PC-3 (cell line): ENCODE measurements at places on chromosomes 16 and 17. TPM values are rescaled to one million over a fixed set of nuclear protein-coding genes. Genes with fewer than 3 reads are reported as not detected.

- no peak for DNase-seq
These were observed 41.0 kb downstream of the SOCS3 start for GRCh38 chr17:78318843-78319242.

GRCh38 chr17:29131814-29132682 lies 48.1 kb downstream of the MYO18A start:
- no peak for DNase-seq

DNA sequence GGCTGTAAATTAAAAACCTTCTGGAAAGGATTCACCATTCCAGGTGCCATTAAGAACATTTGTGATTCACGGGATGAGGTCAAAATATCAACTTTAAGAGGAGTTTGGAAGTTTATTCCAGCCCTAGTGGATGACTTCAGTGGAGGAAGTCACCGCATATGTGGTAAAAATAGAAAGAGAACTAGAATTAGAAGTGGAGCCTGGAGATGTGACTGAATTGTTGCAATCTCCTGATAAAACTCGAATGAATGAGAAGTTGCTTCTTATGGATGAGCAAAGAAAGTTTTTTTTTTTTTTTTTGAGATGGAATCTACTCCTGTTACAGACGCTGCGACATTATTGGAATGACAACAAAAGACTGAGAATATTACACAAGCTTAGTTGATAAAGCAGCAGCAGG lies 26.7 kb downstream of the CCL4 start:
- DNase-seq = no peak

DNA sequence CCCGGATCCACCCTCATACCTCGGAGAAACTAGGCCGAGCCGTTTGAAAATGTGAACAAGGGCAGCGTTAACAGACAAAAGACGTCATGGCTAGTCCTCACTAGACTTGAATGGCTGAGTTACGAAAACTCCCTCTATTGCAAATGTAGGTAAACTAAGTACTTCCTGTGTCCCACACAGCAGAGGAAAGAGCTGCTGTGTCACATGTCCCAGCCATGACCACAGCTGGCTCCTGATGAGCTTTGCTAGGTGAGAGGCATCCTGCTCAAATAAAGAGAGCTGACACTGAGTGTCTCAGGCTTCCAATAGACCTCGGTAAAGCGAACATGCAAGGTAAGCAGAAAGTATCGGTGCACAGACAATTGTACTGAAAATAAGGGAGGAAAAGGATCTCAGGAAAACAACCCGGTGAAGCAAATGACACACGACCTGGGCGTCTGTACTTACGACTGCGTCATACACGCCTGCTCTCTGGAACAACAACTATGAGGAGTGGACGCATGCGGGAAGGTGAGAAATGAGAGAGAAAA lies 26.0 kb downstream of the TMEM204 start:
- no peak for DNase-seq

DNA sequence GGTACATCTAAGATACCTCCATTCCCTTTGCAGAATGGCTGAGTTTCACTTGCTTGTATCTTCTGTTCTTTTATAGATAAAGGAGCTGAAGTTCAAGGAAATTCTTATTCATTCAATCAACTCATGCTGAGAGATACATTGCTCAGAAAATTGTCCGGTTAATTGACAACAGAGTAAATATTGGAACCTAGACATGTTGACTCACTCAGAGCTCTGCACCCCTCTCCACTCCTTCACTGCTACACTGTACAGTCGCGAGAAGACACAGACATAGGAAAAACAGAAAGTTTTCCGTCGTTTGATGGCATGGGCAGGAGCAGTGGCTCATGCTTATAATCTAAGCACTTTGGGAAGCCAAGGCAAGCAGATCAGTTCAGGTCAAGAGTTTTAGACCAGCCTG lies 690.5 kb upstream of the SOX9 start:
- peak; percentile 75 for DNase-seq

- DNase-seq = peak; percentile 39
These were observed 35.7 kb upstream of the NDRG4 start for GRCh38 chr16:58464047-58464915.

- peak; percentile 18 for DNase-seq
These were observed 9.4 kb downstream of the C16orf89 start for GRCh38 chr16:5056352-5056751.

DNA sequence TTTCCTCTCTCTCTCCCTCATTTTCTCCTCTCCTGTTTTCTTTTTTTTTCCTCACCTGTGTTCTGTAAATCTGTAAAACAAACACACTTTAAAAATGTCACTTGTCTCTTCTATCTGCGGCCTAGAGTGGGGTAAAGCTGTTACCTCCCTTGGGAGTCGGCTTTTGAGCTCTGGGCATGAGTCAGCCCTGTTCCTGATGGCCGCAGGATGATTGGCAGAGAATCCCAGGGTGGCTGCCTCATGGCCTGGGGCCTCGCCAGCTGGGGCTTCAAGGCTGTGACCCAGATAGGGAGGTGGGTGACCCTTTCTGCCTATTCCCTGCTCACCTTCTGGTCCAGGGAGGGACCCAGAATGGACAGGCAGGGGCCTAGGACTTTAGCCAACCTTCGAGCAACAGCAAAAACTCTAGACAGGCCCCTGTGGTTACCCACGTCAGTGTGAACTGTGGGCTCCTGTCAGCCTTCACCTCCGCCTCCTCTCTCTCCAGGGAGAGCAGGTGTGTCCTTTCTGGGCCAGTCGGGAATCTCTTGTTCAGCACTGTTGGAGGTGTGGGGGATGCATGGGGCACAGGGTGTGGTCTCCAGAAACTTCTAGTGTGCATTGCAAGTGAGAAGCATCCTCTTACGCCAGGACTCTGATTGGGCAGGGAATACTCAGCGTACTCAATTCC lies 87.4 kb downstream of the RAP1GAP2 start:
- peak; percentile 70 for DNase-seq

GRCh38 chr16:88940862-88941817 lies 35.9 kb downstream of the CBFA2T3 start:
- no peak for DNase-seq

GRCh38 chr16:27198451-27199234 lies 4.7 kb upstream of the KDM8 start:
- DNase-seq = no peak

DNA sequence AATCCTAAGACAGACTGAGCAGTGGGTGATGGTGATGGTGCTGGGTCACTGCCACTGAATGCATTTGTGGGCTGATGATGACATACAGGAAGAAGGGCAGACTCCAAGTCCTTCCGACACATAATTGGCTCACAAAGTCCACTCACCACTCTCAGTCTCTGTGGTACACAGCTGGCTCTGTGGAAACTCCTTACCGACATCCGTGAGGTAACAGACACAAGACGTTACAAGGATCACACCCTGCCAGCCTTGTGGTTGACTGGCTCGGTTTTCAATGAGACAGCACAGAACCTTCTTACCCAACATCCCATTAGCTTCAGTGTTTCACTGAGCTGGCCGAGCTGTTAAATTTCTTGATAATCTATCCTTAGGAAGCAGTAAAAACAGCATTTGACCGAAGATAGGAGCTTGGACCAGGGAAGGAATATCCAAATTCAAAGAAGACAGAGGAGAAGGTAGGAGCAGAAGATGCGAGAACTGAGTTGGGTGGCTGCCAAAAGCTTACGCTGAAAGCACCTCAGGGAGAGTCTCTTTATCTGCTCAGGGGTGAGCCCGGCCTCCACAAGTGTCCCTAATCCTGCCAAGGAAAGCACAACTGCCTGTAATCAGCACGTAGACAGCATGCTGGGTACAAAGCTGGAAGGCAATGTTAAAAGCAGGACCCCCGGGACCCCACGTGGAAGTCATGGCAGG lies 5.5 kb upstream of the MXRA7 start:
- DNase-seq = no peak

DNA sequence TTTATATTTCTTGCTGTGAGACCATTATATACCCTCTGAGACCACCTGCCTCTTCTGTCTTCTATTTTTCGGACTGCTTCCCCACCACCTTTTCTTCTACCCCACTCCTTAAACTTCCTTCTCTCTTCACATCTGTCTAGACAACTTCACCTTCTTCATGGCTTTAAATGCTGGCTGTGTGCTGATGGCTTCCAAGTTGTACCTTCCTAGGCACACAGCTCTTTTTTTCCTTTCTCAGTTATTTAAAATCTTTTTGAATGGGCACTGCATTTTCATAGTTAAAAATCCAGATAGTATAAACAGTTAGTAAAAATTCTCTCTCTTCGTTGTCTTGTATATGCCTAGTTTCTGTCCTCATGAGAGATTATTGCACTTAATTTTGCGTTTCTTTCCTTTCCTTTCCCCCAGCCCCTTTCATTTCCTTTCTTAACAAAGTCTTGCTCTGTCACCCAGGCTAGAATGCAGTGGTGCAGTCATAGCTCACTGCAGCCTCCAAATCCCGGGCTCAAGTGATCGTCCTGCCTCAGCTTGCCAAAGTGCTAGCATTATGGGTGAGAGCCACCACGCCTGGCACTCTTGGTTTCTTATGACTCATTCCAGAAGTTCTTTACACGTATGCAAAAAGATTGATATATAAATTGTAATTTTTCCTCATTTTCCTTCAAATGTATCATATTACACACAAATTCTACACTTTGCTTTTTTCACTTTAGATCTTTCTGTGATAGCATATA lies 114.3 kb downstream of the NPIPB5 start:
- DNase-seq = no peak

- no peak for DNase-seq
These were observed 104.3 kb upstream of the TNRC6C start for GRCh38 chr17:77854083-77854758.

DNA sequence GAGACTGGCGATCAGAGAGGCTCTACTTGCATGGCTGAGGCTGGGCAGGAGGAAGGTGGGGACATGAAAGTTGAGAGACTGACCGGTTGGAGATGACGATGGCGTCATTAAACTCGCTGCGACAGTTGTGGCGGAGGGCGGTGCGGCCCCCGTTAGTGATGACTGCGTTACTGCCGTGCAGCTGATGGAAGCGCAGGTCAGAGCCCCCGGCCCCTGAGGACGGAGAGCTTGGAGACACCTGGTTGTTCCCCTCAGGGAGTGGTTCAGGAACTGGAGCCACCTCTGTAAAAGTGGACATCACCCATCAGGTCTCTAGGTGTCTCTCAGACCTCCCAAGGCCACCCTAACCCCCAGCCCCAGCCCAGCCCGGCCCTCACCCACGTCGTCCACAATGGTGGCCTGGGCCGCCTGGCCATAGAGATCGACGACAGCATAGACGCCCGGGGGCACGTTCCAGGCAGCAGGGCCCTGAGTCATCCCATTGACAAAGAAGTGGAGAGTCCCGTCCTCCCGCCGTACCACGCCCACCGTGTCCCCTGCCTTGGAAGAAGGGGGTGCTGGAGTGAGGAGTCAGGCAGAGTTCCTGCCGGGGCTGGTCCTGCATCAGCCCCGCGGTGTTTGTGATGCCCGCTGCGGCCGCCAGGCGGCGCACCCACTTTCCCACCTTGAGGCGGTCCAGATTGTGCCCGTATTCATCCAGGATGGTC lies 5.3 kb downstream of the NEURL4 start:
- peak; percentile 7 for DNase-seq

DNA sequence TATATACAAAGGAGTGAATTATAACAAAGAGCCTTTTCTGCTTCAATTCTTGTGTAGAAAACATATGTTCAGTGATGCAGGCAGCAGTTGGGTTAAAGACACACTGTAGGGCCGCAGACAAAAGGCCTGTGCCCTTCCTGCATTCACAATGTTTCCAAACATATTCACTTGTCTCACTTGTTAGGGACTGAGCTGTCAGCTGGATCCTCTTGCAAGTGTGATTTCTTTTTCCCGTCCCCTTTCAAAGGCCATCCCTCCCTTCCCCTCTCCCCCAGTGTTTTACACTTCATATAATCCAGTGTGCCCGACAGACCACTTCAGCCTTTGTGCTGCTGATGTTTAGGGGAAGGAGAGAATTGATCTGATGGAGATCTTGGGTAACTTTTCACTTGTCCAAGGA lies 217.0 kb downstream of the FTO start:
- DNase-seq = no peak

GRCh38 chr16:57245472-57246113 lies 534 bp downstream of the ARL2BP start:
- DNase-seq = peak; percentile 12

- DNase-seq = peak; percentile 4
These were observed 499.8 kb upstream of the CDH11 start for GRCh38 chr16:65621640-65622039.

DNA sequence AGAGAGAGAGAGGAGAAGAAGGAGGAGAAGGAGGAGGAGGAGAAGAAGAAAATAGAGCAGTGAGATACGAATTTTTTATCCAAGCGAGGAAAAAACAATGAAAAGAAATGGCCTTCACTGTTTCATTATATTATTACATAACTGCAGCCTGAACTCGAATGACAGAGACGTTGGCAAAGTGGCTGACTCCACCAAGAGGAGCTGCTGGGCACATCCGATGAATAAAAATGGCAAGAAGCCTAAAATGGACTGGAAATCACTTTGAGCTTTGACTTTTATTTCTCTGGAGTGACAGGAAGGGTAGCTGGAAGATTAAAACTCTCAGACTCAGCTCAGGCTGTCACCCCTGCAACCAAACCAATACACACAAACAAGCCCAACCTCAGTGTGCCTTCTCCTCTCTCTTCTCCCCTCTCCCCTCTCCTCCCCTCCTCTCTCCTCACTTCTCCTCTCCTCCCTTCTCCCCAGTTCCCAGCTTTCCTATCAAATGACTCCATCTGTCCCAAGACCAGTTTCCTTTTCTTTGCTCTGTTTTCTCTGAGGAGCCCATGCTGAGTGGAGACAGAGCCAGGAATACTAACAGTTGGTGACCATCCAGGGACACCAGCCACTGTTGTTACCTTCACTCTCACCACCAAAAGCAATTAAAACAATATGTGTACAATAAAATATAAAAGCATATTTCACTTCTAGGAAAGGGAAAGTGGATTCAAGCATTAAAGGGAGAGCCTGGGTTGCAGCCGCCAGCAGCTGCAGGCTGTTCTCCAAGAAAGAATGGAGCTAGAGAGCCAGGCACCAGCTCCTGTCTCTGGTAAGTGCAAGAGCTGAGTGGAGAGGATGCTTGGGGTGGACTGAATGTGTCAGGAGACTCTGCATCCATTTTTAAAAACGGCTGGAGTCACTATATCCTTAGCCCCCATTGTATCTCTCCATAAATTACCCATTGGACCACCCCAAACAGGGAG lies 51.2 kb downstream of the SOX9 start:
- DNase-seq = peak; percentile 27

GRCh38 chr17:39960524-39961041 lies 2.2 kb upstream of the GSDMA start:
- DNase-seq = no peak

DNA sequence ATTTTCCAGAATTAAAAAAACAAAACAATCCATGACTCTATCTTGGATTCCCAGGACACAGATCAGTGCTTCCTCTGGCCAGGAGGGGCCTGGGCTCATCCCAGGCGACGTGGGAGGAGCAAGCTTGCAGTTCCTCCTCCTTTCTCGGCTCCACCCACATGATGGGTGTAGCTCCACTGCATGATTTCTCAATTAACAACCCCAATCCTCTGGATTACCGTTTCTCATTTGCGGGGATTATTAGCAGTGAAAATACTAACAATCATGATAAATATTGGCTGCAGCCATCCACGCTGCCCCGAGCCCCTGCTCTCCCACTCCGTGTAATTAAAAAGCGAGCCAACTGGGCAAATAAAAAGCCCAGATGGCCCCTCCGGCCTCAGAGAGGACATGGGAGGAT lies 46.4 kb upstream of the SDK2 start:
- no peak for DNase-seq

GRCh38 chr16:86664522-86665318 lies 86.4 kb downstream of the FOXL1 start:
- DNase-seq = peak; percentile 91

GRCh38 chr17:16446338-16446983 lies 31.1 kb downstream of the TRPV2 start:
- DNase-seq = peak; percentile 34

MTHFSD gene
- 11.9 and 17.1 TPM in 2 replicates for total RNA-seq

DDX5 gene
- 450 and 493 TPM in 2 replicates for total RNA-seq

ST6GALNAC2 gene
- total RNA-seq = 1.0 and 6.4 TPM in 2 replicates

NPIPB8 gene
- total RNA-seq = 1.1 TPM in 1 of 2 replicates, not detected in the other

KIFC3 gene
- 32.6 and 42.2 TPM in 2 replicates for total RNA-seq

RHBDF2 gene
- 52.3 and 74.8 TPM in 2 replicates for total RNA-seq
